Activated CD4-positive, alpha-beta T cell treated with anti-CD3 and anti-CD28 coated beads, Interleukin-2, amount 50 U/mL, for 4 hours (primary cell): ENCODE measurements at places on chromosomes 3 and 15.

GRCh38 chr3:134477938-134478337, 7.8 kb downstream of the ANAPC13 start:
- DNase-seq = no peak

- DNase-seq = no peak
Observed at GRCh38 chr3:12024959-12025570, 20.9 kb downstream of the SYN2 start.

- no peak for DNase-seq
Observed at GRCh38 chr15:94205366-94205765, 26.0 kb upstream of the MCTP2 start.

- no peak for DNase-seq
Observed at GRCh38 chr3:63679186-63679585, 26.7 kb downstream of the SNTN start.

- DNase-seq = no peak
Observed at GRCh38 chr3:181623924-181624694, 87.6 kb upstream of the SOX2 start.
